ENCODE measurements at places on chromosomes 16 and 17.

DNA sequence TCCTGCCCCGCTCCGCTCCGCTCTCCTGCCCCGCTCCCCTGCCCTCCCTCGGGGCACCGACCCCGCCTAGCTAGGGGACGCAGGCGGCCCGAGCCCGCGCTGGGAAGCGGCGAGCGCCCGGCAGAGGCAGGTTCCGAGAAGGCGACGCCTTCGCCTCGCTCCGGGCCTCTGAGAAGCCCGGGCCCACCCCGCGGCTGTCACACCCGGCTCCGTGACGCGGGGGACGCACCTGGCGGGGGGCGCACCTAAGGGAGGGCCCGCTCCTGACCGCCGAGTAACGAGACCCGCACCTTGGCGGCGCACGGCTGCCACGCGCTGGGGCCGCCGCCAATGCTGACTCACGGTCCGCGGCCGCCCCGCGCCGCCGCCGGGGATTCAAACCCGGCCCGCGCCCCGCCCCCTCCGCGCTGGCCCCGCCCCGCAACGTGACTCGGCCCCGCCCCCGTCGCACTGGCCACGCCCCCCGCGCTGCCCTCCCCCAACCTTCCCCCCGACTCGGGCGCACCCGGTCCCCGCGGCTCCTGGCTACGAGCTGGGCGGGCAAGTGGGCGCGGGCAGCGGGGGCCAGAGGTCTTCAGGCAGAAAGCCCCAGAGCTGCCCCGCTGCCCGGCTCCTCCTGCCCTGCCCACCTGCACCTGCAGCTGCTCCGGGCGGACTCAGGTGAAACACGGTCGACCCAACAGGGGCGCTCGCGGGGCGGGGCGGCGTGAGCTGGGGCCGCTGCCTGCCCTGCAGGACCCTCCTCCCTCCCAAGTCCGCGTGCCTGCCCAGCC is 27.8 kb downstream of the GNPTG start:
- DNase-seq, result peak; percentile 46

- no peak for DNase-seq
These were observed 258.2 kb upstream of the CDH8 start for GRCh38 chr16:62294213-62294972.

- no peak for DNase-seq
These were observed 128.2 kb downstream of the CLEC16A start for GRCh38 chr16:11072420-11073153.

DNA sequence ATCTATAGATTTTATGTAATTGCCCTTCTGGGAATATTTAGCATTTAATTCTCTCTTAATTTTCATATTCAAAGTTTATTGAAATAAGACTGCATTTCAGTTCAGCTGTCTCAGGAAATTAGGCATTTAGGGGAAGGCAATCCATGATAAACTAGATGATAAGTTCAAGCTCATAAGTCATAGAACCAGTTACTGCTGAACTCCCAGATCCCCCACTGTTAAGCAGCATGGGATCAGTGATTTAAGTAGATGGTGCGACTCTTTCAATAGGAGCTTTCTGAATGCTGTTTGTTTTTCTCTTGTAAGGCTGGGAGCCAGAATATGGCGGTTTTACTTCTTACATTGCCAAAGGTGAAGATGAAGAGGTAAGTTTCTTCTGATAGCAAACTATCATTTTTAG is 23.8 kb downstream of the OGFOD1 start:
- no peak for DNase-seq

DNA sequence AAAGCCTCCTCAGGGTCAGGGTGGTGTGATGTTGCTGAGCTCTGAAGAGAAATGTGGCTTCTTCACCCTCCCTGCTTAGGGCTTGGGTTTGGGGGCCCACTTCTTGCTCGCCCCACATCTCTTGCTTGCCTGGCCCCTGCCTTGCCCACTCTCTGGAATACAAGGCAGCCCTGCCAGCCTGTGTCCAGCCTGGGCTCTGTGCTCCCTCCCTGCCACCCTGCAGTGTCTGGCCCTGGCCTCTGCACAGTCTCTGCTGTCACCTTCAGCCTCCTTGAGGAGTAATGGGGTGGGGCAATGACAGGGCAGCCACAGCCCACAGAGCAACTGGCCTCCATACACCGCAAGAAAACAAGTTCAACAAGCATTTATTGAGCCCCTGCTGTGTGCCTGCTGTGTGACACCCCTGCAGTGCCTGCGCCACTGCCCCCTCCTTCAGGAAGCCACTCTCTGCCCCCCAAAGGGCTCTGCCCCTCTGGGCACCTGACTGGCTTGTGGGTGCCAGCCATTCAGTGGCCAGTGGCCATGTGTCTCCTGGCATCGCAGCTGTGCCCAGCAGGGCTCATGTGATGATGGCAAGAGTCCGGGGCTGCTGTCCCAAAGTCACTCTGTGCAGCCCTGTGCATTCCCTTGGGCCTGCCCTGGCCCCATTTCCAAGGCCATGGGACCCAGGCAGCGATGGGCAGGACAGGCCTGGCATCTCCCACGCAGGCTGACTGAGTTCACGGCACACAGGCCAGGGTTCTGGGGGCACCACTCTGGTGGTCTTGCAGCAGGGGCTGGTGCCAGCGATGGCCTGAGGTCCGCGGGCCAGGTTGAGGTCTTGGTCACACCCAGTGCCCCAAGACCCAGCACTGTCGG is 240.8 kb downstream of the KATNIP start:
- no peak for DNase-seq
